CD4-positive, alpha-beta T cell treated with Interferon gamma for 1 hour (primary cell): ENCODE measurements at places on chromosomes 3 and 15.

DNA sequence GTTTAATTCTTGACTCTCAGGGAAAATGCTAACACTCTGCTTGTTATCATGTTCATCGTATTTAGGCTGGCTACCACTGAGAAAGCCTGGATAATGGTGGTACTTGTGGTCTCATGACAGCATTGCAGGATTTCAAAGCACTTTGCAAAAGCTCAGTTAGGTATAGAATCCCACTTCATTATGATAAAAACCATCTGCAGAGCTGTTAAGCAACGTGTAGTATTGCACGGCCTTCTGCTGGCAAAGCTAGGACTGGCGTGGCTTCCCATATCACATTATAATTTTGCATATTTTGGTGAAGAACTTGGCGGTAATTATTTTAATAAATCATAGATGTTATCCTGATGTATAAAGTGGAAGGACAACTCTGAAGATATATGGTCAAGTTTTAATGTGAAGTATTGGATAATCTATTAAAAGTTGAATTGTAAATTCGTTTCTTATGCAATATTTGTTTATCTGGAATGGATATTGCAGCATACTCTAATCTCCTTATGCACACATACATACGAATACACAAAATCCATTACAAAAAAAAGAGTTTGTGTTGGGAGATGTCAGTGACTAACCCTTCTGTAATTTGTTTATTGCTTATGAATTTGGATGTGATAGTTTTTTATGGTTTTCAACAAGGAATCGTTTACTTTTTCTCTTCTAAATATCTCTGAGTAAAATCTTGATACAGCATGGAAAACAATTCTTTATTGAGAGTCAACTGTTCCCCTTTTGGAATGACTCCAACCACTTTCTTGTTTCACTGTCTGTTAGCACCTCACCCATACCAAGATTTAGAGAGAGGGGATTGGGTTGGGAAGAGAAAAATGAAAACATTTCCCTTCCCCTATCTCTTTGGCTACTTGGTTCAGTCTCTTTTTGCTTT lies 9.2 kb downstream of the RAB8B start:
- DNase-seq, result no peak

- DNase-seq, result peak; percentile 51
Observed at GRCh38 chr15:66774001-66774814, 72.2 kb downstream of the SMAD6 start.

DNA sequence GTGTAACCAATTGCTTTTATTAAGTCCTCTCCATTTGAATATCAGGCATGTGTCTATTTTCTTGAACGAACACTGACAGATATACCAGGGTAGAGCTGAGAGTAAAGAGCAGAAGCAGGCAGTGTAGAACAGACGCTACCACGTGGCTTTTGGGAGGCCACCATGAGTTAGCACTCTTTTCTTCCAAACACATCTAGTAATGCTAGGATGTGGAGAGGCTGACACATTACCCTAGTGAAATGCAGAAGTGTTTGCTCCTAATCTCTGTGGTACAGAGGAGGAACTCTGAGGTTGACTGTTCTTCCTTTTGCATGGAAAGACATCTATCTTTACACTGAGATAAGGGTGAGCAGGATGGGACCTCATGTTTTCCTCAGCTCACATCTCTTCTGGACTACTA lies 216.3 kb downstream of the SATB1 start:
- DNase-seq, result peak; percentile 1

DNA sequence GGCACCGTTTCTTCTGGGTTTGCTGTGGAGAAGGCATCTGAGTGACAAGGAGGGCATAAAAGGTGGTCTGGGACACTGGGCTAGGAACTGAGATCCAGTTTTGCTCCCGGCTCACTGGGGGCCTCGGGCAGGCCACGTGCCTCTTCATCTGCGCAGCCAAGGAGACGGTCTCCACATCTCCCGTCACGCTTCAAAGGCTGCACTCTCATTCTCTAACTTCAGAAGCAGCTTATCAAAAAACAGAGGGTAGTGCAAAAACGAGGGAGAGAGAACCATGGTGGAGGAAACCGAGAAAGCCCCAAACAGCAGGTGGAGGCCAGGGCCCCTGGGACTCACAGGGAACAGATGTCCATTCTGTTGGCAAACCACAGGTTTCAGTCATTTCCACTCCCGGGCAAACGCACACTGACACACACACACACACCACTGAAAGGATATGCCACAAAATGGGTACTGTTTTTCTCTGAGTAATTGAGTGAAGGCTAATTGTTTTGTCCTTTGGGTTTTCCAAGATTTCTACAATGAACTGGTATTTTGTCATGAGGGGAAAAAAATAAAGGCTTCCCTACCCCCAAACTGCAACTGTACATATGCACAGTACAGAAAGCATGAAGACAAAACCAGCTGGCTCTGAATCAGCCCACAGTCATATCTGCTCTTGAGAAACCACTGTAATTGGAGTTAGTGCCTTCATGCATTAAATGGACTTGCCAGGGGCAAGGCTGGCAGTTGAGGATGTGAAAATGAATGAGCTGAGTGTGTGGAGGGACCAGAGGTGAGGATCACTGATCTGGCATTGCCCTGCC lies 71.9 kb downstream of the MGLL start:
- DNase-seq, result no peak

- DNase-seq, result no peak
Observed at GRCh38 chr15:99582508-99582960, 16.8 kb downstream of the MEF2A start.

DNA sequence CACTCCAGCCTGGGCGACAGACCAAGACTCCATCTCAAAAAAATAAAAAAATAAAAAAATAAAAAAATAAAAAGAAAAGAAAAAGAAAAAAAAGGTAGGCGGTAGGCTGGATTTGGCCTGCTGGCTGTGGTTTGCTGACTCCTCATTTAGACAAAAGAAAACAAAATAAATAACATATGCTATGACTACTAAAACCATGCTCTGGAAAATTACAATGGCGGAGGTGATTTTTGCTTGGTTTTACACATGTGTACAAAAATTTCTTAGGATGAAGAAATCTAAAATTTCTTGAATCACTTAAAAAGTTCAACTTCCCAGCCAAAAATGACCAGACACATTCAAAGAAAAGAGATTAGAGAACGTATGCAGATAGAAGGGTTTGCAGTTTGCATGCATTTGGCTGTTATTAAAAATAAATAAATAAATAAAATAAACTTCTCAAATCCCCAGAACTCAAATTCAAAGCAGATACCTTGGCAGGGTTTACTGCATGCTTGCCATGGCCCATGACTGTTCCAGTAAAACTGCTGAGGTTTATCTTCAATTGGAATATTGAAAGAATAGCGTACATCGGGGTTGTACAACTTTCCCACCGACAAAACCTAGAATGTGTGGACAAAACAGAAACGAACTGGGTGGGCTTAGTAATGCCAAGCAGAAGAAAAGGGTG lies 65.9 kb downstream of the ADAMTS9 start:
- DNase-seq, result no peak

DNA sequence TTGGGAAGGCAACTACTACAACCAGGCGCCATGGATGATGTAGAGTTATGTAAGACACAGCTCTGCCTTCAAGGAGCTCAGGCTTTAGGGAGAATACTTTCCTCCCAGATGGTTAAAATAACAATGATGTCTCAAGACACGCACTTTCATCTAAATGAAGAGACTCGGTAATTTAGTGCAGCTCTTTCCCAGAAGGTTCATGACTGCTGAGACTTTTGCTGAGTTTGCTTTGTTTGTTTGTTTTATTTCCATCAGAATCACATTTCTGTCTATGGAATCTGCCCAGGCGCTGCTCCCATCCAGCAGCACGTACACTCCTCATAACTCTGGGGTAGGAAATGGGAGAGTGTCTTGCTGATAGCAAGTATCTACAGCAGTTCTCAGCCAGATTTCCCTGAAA lies 33.9 kb upstream of the MEX3B start:
- DNase-seq, result no peak

GRCh38 chr3:117837391-117837790 lies 1127.8 kb downstream of the TUSC7 start:
- no peak for DNase-seq

- no peak for DNase-seq
Observed at GRCh38 chr15:59558851-59559250, 52.7 kb upstream of the GCNT3 start.

DNA sequence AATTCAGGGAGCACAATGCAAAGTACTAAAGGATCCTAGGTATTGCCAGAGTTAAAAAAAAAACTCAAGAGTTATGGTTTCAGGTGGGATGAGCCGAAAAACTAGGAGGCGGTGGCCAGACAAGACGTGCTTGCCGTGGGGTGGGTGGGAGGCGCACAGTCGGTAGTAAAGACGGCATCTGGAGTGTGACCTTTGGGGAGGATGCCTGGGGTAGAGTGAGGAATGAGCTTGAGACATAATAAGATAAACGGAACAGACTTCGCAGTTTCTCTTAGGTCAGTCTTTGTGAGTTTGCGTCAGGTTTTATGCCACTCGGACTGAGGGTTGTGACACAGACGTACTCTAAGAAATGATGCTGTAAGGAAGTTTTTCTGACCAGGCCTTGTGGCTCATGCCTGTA lies 139.6 kb downstream of the LRRK1 start:
- no peak for DNase-seq

DNA sequence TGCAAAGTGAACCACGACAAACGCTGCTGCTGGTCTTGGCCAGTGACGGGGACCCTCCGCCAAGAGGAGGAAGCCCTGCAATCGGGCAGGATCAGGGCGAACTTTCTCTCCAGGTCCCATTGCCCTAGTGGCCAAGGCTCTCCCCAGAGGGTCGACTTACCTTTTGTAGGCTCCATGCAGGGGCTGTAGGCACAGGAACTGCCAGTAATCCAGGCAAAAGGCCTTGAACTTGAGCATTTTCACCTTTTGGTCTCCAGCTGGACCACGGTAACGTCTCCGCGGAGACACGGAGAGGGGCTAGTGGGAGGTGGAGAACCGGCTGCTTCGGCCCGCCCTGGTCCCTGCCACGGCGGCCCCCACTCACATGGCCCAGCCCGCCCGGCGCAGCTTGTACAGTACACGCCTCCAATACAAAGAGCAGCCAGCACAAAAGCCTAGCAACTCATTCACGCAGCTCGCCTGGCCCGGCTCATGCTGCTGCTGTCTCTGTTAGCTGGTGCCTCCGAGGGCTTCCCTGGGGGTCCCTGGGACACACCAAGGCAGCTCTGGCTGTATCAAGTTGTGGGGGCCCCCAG lies 31.0 kb downstream of the IQSEC1 start:
- no peak for DNase-seq

GRCh38 chr3:129398803-129399144 lies 29.7 kb downstream of the EFCAB12 start:
- no peak for DNase-seq

- no peak for DNase-seq
Observed at GRCh38 chr15:58114812-58115211, 23.4 kb upstream of the AQP9 start.

GRCh38 chr3:62705721-62706120 lies 169.5 kb downstream of the CADPS start:
- DNase-seq, result no peak

DNA sequence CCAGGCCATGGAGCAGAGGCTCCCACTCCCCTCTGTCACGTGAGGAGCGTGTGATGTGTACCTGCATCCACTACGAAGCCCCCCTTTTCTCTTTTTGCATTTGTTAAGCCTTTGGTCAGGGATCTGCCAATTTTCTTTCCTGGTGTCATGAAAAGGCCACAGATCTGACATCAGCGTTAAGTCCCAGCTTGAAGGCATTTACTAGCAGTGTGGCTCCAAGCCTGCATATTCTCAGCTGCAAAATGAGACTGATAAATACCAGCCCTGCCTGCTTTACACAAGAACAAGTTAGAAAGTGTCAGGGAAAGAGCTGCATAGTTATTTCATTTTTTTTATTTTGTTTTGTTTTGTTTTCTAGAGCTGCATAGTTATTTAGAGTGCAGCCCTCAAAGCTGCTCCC lies 2.3 kb upstream of the ANKRD63 start:
- no peak for DNase-seq

DNA sequence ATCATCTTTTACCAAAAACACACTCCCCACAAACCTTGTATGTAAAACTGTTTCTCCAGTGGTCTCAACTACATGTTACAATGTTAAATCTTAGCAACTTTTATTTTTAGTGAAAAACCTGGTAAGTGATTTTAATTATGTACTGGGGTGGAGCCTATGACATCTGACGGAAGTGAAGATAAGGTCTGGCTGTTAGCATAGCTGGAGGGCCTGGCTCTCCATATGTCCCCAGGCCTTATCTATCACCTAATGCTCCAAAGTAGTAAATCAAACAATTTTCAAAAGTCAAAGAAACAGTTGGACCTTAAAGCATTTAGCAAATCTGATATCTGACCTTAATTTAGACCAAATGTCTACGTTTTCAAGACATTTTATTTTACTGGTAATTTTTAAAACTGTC lies 173.6 kb upstream of the SMAD3 start:
- DNase-seq, result no peak

- DNase-seq, result no peak
Observed at GRCh38 chr3:35448121-35448520, 191.2 kb upstream of the ARPP21 start.

- no peak for DNase-seq
Observed at GRCh38 chr15:57160823-57161560, 215.3 kb upstream of the CGNL1 start.

DNA sequence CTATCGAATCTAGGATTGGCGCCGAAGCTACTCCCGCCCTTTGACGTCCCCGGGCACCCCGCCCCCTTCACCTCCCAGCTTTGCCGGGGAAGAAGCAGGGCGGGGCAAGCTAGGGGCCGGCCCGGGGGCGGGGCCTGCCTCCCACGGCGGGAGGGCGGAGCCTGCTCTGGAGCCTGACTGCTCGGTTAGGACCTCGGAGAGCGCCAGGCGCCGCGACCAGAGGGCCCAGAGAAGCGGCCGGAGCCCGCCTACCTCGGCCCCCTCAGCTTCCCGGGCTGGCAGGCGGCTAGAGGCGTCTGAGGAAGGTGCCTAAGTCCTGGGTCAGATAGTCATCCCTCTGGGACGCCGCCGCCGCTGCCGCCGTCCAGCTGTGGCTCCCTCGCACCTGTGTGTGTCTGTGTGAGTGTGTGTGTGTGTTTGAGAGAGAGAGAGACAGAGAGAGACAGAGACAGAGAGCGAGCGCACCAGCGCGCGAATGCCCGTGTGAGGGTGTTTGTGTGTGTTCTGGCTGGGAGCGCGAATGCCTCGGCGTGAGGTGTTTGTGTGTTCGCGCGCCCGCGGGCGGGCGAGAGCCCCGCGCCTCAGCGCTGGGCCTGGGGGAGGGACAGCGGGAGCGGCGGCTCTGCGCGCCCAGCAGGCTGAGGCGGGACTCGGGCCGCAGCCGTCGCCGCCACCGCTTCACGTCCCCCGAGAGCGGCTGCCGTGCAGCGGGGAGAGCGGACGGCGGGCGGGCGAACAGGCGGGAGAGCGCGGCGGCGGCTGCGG lies at the start of gene STXBP5L:
TSS of gene STXBP5L (plus strand) at position 176 of the 765 bp plus-strand sequence. CDS start 1,374 bp downstream, outside the sequence.
- DNase-seq, result peak; percentile 3

- DNase-seq, result no peak
Observed at GRCh38 chr3:56421205-56421604, 47.1 kb downstream of the ERC2 start.

DNA sequence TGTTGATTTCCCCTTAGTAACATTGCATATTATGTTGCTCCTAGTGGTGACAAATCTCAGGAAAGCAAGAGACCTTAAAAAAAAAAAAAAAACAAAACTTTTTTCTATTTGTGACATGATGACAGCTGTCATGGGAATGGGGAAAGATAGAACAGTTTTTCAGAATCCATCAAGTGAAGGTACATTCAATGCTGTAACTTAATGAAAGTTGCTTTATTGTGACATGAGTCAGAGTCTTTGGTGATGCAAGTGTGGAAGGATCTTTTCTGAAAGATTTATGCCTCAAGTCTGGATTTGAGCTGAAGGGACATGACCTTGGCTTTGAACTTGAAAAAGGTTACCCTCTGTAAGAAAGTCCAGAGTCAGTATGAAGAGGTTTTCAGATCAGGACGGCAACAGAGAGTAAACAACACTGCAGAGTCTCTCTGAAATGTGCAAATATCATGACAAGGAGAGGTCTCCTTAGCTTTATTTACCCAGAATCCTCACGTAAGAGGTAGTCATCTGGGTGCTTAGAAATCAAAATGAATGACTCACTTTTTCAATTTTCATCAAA lies 424.7 kb downstream of the CNTN4 start:
- DNase-seq, result no peak
